Testis (tissue), 5 donors: ENCODE measurements at places on chromosomes 2 and 18. TPM values are rescaled to one million over a fixed set of nuclear protein-coding genes. Genes with fewer than 3 reads are reported as not detected.

KCNE4 gene
- 2.5 TPM for total RNA-seq

GPR35 gene
- total RNA-seq: 9.5 TPM

PDE6D gene
- 66.5 TPM for total RNA-seq

CFC1B gene
- total RNA-seq: not detected

CDH2 gene
- 165 TPM for total RNA-seq

TDRD15 gene
- 11.3 TPM for total RNA-seq

INPP4A gene
- total RNA-seq: 42.9 TPM

C2orf80 gene
- total RNA-seq: not detected

CKAP2L gene
- 7.1 TPM for total RNA-seq

MARCHF4 gene
- total RNA-seq: 0.16 TPM

ANO7 gene
- 1.9 TPM for total RNA-seq

SNORC gene
- 14.5 TPM for total RNA-seq

CRACDL gene
- total RNA-seq: 29.1 TPM

HOXD12 gene
- total RNA-seq: not detected

POTEI gene
- total RNA-seq: 38.7 TPM

PAIP2B gene
- 3.3 TPM for total RNA-seq

DCC gene
- 7.9 TPM for total RNA-seq

RRM2 gene
- 7.2 TPM for total RNA-seq

TLX2 gene
- total RNA-seq: 1.3 TPM

PCARE gene
- 1.0 TPM for total RNA-seq

MRPS9 gene
- total RNA-seq: 30.5 TPM

G6PC2 gene
- 2.5 TPM for total RNA-seq

SERPINB13 gene
- total RNA-seq: not detected

ATRAID gene
- total RNA-seq: 295 TPM

GCG gene
- total RNA-seq: not detected

IL36B gene
- total RNA-seq: not detected

C2orf78 gene
- total RNA-seq: 18.6 TPM

RALB gene
- total RNA-seq: 91.6 TPM

NPHP1 gene
- 24.5 TPM for total RNA-seq

GALNT14 gene
- 31.5 TPM for total RNA-seq

GMPPA gene
- total RNA-seq: 28.3 TPM

TGFBRAP1 gene
- total RNA-seq: 16.3 TPM

PNPT1 gene
- total RNA-seq: 15.7 TPM

CYRIA gene
- 2.6 TPM for total RNA-seq

CPLX4 gene
- total RNA-seq: 0.31 TPM

CHMP1B gene
- total RNA-seq: 39.1 TPM

SULT1C3 gene
- not detected for total RNA-seq

C2orf15 gene
- 1.7 TPM for total RNA-seq

ITPRIPL1 gene
- total RNA-seq: 32.0 TPM

FLACC1 gene
- total RNA-seq: 10.5 TPM

NETO1 gene
- total RNA-seq: 5.5 TPM

GALM gene
- 9.1 TPM for total RNA-seq

CD28 gene
- 0.24 TPM for total RNA-seq
